ENCODE measurements at places on chromosomes 1 and 21. TPM values are rescaled to one million over a fixed set of nuclear protein-coding genes. Genes with fewer than 3 reads are reported as not detected.

The APOBEC4 gene
- not detected for total RNA-seq

The SPRR2B gene
- not detected for total RNA-seq

The OR2L3 gene
- not detected for total RNA-seq

The VCAM1 gene
- total RNA-seq, result 0.09 TPM

The ARF1 gene
- total RNA-seq, result 460 TPM

Measured in A549 treated with Mapracorat at 1 μM for 4 hours (cell line).